ENCODE measurements at places on chromosomes 2 and 18.

DNA sequence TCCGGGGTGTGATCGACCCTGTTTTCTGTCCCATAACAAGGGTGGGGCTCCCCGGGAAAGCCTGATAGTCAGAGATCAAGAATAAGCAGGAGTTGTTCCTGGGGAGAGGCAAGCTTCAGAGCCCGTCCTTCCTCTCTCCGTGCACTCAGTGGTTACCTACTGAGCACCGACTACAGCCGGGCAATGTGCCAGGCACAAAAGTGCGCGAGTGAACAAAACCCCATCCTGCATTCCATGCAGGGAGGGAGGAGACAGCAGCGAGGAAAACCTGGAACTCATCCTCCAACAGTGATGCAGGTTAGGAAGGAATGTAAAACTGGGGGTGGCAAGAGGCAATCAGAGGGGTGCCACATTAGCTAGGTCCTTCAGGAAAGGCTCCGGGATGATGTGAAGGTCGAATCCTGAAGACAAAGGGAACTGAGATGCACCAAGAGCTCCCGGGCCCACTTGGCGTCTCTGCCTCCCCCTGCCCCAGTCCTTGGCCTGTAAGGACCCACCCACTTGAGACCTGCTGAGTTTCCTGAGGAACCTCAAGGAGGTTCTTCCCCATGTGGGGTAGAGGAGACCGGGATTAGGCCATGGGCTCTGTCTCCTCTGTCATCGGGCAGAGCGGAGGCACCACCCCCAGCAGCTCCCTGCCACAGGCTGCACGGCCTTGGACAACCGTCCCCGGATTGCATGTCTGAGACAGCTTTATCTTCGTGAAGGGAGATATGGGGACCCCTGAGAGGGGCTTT is 198.2 kb downstream of the NDUFA10 start:
- DNase-seq, result no peak

- DNase-seq, result no peak
Observed at GRCh38 chr2:64826703-64827102, 162.5 kb upstream of the SLC1A4 start.

GRCh38 chr18:72849671-72850070 is 18.1 kb downstream of the NETO1 start:
- DNase-seq, result no peak

DNA sequence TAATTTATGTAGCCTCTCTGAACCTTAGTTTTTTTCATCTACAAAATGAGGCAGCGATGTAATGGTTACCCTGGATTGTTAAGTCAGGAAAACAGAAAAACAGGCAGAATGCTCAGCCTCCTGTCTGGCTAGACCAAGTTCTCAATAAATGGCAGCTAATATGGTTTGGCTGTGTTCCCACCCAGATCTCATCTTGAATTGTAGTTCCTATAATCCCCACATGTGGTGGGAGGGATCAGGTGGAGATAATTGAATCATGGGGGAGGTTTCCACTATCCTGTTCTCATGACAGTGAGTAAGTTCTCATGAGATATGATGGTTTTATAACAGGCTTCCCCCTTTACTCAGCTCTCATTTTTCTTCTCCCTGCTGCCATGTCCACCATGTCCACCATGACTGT is 220.0 kb downstream of the CMPK2 start:
- DNase-seq, result no peak

DNA sequence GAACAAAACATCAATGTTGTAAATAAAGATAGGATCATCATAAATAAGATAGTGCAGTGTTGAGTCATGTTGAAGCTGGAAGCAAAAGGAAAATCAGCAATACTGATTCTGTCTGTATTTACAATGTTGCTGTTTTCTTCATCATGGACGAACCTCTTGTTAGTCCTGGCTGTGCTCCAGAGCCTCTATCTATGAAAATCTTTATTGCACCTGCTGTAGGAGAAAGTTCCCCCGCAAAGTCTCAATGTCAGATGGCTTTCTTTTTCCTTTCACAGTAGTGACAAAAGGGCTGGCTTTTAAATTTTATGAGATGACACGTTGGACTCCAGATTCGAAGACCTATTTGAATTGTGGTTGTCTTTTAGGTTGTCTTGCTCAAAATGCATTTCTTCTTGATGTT is 98.5 kb upstream of the LRRTM1 start:
- no peak for DNase-seq

DNA sequence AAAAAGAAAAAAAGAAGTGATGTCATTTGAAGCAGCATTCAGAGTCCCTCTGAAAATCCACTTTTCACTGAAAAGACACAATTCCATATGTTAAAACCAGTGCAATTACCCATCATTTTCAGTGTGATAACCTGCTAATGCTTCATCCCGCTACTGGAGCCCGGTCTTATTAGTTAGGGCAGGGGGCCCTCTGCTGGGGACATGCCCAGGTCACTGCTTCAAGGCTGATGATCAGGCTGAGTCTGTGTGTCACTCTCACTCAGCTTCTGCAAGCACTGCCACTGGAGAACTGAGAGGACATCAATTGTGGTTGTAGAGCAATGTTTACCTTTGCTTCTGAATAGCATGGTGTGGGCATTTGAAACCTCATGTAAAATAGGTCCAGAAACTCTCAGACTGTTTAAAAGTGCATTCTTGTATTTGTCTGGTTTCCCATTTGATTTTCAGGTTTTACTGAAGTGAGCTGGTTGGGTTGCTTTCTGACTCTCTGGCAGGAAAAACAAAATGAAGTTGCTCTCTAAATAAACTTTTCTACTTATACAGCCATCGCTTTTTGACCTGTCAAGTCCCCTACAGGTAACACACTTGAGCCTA is 49.2 kb upstream of the NXPH2 start:
- DNase-seq, result peak; percentile 46

DNA sequence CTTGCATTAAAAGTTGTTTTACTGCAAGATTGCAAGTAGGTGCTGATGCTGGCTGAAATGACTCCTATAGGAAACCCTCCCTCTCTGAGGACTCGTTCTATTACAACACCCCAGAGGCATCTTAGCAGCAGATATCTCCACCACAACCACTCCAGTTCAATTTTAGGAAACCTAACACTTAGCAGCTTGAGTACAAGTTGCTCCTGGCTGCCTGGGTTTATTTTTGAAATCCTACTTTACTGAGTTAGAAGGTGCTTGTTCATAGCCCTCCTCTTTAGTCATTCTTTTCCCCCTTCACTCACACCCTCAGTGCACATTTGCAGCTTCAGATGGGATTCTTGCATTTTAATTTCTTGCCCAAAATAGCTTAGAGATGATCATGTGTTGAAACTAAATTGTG is 111.5 kb downstream of the MTCL1 start:
- no peak for DNase-seq

All from midbrain (tissue), 1 donor.